ENCODE measurements at places on chromosomes 5 and 9.

DNA sequence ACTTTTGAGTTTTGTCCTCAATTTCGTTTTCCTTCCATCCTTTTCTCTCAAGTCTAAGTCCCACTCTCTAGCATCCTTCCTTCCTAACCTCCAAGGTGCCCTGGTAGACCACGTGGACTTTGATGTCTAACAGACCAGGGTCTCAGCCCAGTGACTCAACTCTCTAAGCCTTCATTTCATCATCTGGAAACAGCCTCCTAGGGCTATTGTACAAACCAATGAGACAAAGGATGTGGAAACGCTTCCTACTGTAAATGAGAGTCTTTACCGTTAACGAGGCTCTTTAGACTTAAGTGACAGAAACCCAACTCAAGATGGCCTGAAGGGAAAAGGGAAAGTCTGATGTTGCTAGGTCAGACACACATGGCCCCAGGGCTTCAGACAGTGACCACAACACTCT is 49.2 kb upstream of the CPLX2 start:
- DNase-seq, result no peak

DNA sequence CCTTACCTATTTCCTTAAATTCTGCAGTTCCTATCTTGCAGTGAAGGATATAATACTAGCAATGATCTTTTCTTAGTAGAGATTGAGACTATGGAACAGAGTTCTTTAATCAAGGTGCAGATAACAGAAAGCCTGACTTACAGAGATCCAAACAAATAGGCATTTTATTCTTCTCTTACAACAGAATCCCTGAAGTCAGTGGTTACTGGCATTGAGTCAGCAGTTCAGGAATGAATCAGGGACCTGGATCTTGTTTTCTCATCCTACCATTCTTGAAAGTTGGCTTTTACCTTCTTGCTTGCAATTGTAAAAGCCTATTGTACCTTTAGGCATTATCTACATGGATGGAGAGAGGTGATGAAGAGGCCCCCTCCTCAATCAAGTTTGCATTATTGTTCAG is 47.5 kb upstream of the TLE4 start:
- DNase-seq, result no peak

- DNase-seq, result no peak
Observed at GRCh38 chr9:16268067-16268881, 602.2 kb downstream of the BNC2 start.

GRCh38 chr5:139733010-139733688 is 62.5 kb upstream of the PSD2 start:
- no peak for DNase-seq

- peak; percentile 9 for DNase-seq
Observed at GRCh38 chr9:114051706-114052105, 26.4 kb downstream of the AMBP start.

GRCh38 chr9:107615321-107615720 is 125.8 kb upstream of the KLF4 start:
- no peak for DNase-seq

GRCh38 chr9:104604801-104605200 is 626 bp downstream of the OR13C2 start:
- DNase-seq, result no peak

DNA sequence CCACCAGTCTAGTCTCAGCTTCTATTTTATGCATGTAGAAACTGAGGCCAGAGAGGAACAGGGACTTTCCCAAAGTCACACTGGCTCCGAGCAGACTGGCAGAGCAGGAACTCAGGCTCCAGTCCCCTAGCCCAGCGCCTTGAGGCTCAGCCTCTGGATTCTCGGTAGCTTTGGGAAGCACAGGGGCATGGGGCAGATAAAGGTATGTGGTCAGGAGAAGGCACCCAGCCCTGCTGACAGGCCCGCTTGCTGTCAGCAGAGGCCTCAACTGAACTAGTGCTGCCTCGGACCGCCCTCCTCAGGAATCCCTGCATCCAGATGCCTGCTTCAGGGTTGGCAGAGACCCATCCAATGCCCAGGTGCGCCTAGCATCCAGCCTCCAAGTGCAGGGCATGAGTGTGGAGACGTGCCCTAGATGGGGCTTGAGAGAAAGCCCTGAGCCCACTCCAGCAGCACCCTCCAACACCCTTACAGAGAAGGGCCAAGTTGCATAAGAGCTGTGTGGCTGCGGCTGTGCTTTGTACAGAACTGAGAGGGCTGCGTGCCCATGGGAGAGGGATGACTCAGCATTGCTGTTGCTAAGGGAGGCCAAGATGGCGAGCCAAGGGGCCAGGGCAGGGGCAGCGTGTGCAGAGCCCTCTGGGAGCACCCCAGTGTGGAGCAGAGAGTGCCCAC is 168.6 kb downstream of the MACROH2A1 start:
- DNase-seq, result no peak

DNA sequence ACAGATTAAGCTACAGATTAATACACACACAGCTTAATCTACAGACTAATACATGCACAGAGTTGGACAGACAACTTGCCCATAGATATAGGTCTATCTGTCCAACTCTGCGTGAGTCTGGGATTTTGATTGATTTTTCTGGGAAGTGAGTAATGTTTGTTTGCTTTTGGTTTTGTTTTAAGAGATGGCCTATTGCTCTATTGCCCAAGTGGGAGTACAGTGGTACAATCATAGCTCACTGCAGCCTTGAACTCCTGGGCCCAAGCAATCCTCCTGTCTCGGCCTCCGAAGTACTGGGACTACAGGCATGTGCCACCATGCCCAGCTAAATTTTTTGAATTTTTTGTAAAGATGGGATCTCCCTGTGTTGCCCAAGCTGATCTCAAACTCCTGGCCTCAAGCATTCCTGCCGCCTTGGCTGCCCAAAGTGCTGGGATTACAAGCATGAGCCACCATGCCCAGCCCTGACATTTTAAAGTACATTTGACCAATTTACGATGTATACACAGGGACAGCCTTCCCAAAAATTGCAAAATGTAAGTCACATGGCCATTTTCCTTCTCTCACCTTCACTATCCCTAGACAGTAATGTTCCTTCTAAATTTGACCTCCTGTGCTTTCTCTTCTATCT is 50.8 kb downstream of the PAPPA start:
- DNase-seq, result no peak

DNA sequence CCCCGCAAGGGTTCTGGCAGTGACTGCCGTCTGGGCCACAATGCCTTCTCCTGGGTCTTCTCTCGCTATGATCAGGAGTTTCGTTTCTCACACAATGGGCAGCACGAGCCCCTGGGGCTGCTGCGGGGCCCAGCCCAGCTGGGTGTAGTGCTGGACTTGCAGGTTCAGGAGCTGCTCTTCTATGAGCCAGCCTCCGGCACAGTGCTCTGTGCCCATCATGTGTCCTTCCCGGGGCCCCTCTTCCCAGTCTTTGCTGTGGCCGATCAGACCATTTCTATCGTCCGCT is 7.0 kb downstream of the HDHD3 start:
- no peak for DNase-seq

GRCh38 chr9:16342246-16343020 is 528.0 kb downstream of the BNC2 start:
- no peak for DNase-seq

GRCh38 chr5:148981353-148981752 is 81.5 kb downstream of the SH3TC2 start:
- DNase-seq, result no peak

DNA sequence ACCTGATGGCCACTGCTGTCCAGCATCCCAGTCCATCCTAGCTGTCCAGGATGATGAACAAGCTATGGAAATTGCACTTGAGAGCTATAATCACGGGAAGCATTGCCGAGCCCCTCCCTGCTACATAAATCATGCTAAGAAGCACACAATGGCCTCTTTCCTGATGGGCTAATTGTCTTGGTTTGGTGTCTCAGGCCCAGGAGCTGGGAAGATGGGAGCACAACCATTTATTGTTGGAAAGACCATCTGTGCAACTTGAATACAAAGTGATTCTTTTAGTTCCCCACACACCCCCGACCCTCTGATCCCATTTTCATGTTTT is 80.4 kb downstream of the RGS3 start:
- no peak for DNase-seq

GRCh38 chr5:73263001-73263710 is 90.2 kb downstream of the TMEM174 start:
- DNase-seq, result no peak

DNA sequence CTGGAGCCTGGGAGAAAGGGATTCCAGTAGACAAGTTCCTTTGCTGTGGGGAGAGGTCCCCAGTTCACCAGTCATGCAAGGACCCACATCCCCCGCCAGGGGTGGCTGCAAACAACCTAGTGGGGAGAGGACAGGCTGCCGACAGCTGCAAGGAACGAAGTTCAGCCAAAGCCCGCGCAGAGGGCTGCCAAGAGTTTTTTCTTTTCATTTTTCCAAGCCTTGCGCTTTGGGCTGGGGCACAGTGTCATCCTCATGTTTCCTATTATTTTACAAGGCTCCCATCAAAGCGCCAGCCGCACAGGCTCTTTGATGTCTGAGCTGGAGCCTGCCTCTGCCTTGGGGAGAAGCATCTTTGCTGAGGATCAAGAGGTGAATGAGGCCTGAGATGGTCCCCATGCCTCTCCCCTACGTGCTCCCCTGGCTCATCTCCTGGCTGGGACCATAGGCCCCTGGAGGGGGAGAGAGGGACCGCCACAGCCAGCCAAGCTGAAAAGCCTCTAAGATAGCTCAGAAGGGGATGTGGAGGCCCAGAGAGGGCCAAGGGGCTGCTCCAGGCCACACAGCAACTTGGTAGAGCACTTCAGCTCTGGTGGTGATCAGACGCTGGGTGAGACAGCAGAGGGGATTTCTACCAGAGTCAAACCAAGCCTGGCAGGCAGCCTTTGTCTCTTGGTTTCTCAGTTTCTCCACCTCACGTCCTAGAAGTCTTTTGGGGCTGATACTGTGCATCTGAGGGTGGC is 50.4 kb upstream of the SYNPO start:
- DNase-seq, result no peak

DNA sequence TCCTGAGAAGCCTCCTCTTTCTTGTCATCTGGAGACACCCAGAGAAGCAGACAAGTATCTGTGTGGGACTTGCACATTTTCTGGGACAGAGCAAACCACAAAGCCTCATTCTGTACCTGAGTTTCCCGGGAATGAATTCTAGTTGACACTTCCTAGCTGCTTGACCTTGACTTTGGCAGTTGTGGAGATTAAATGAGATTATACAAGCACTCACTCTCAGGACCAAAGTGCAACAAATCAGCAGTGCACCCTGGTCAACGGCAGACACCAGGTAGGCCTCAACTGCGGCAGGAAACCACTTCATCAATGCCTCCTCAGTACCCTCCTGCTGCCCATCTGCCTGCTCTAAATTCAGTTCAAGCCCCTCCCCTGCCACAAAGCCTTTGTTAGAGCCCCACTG is 114.7 kb upstream of the PANK3 start:
- no peak for DNase-seq

DNA sequence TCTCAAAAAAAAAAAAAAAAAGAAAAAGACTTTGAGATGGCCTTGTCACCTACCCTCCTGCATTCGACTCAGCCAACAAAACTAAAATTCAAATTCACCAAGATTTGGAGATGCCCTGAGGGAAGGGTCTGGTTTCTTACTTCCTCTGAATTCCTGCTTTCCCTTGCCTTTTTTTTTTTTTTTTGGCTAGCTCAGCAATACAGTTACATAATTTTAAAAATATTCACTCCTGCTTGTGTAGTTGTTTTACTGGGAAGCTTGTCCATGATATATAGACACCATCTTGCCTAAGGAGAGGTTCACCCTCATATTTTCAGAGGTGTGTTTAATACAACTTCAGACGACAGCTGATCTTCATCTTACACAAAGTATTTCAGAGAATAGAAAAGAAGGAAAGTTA is 21.3 kb upstream of the SERINC5 start:
- no peak for DNase-seq

- peak; percentile 55 for DNase-seq
Observed at GRCh38 chr5:75053054-75053303, 621 bp upstream of the GCNT4 start.

DNA sequence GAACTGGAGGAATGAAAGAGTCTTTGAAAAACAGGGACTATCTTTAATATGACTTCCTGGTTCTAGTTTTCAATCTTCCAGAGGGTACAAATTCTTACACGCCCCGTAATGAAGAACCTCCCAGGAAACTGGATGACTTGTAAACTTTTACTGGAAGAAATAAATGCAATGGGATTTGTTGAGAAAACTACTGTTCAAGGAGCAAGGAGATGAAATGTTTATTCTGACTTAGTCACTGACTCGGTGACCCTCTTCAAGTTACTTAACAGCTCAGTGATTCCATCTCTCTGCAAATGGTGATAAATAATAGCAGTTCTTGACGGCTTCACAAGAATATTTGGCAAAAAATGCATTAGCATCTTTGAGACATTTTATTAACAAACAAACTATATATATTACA is 858.6 kb downstream of the PTPRD start:
- no peak for DNase-seq

- no peak for DNase-seq
Observed at GRCh38 chr5:113202746-113203716, 226.4 kb downstream of the DCP2 start.

DNA sequence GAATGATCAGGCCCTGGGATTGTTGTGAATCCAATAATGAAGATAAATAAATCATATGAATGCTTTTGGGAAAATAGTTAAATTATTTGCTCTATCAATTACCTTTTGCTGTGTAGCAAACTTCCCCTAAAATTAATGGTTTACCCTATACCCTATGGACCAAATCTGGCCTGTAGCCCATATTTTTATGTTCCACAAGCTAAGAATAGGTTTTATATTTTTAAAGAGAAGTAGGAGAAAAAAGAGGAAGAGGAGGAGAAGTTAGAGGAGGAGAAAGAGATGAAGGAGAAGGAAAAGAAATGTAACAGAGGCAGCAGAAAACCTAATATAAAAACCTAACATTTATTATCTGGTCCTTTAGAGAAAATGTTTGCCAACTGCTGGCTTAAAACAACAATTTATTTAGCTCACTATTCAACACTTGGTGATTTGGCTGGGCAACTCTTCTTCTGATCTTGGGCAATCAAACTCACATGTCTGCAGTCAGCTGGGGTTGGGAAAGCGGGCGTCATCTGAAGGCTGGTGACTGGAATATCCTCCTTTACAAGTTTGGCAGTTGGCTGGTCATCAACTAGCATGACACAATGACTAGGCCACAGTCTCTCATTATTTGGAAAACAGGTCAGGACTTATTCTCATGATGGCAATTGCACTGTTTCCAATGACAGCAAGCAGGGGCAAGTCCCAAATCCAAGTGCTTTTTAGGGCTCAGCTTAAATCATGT is 522.9 kb downstream of the RASEF start:
- no peak for DNase-seq

DNA sequence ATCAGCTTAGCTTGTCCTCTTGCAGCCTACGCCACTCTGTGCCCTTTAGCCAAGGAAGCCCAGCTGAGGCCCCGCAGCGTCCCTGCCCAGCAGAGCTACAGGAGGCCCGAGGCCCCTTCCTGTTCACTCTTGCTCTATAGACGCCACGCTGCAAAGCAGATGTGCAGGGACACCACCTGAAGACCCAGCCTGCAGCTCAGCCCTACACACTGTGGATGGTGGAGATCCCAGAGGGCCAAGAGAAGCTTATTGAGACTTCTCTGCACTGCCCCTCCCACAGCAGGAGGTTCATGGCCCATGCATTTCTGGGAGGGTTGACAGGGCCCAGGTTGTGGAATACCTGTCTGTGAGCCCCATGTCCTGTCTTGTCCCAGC is 33.6 kb downstream of the IRF1 start:
- DNase-seq, result no peak
